ENCODE measurements at places on chromosomes 1 and 21.

- no peak for ATAC-seq
Observed at GRCh38 chr1:152707860-152708259, at the start of gene LCE4A. Gene LCE4A, plus strand, starts transcription at chr1:152708160. Its CDS starts 916 bp downstream, at chr1:152709076.

GRCh38 chr1:28297826-28298225 is 31.0 kb upstream of the MED18 start:
- no peak for ATAC-seq

GRCh38 chr1:202697038-202697437 is 13.2 kb downstream of the SYT2 start:
- no peak for ATAC-seq

- ATAC-seq: no peak
Observed at GRCh38 chr21:38236232-38236631, 20.6 kb upstream of the KCNJ15 start.

- no peak for ATAC-seq
Observed at GRCh38 chr21:45891388-45892155, 90.0 kb upstream of the COL6A1 start.

- ATAC-seq: no peak
Observed at GRCh38 chr1:165851034-165851658, 23.7 kb downstream of the UCK2 start.

- peak; percentile 16 for ATAC-seq
Observed at GRCh38 chr1:184755226-184756065, 788 bp upstream of the EDEM3 start.

DNA sequence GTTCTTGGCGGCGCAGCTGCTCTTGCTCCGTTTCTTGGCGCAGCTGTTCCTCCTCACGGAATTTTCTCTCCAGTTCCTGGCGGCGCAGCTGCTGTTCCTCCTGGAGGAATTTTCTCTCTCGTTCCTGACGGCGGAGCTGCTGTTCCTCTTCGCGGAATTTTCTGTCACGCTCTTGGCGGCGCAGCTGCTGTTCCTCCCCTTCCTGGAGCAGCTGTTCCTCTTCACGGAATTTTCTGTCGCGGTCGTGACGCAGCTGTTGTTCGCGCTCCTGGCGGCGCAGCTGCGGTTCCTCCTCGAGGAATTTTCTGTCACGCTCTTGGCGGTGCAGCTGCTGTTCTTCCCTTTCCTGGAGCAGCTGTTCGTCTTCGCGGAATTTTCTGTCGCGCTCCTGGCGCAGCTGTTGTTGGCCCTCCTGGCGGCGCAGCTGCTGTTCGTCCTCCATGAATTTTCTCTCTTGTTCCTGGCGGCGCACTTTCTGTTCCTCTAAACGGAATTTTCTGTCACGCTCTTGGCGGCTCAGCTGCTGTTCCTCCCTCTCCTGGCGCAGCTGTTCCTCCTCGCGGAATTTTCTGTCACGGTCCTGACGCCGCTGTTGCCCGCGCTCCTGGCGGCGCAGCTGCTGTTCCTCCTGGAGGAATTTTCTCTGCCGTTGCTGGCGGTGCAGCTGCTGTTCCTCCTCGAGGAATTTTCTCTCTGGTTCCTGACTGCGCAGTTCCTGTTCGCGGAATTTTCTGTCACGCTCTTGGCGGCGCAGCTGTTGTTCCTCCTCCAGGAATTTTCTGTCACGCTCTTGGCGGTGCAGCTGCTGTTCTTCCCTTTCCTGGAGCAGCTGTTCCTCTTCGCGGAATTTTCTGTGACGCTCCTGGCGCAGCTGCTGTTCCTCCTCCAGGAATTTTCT is 7.0 kb downstream of the TCHH start:
- peak; percentile 19 for ATAC-seq

DNA sequence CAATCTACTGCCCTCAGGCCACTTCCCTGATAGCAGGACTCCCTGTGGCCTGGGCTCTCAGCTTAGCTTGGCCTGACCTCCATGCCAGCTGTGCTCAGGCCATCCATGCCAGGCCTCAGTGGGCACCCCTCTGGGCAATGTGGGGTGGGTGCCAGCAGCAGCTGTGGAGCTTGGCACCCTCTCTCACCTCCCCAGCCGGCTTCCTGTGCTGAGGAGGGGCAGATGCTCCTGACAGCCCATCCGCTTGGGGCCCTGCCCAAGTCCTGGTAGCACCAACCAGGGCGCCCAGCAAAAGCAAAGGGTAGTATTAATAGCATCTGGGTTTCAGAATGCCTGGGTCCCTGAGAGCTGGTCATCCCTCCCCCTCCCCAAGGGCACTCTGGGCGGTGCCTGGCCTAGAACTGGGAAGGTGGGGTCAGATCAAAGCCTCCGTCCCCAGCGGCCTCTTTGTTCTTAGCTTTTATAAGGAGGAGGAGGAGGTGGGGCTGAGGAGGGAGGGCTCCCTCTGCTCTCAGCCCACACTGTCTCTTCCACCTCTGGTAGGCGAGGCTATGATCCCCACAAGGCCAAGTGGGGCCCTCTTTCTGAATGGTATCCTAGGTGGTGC is 6.1 kb downstream of the EFNA4 start:
- no peak for ATAC-seq
